Right hindlimb (tissue), 1 donor: ENCODE measurements at places on chromosomes 12 and 14.

DNA sequence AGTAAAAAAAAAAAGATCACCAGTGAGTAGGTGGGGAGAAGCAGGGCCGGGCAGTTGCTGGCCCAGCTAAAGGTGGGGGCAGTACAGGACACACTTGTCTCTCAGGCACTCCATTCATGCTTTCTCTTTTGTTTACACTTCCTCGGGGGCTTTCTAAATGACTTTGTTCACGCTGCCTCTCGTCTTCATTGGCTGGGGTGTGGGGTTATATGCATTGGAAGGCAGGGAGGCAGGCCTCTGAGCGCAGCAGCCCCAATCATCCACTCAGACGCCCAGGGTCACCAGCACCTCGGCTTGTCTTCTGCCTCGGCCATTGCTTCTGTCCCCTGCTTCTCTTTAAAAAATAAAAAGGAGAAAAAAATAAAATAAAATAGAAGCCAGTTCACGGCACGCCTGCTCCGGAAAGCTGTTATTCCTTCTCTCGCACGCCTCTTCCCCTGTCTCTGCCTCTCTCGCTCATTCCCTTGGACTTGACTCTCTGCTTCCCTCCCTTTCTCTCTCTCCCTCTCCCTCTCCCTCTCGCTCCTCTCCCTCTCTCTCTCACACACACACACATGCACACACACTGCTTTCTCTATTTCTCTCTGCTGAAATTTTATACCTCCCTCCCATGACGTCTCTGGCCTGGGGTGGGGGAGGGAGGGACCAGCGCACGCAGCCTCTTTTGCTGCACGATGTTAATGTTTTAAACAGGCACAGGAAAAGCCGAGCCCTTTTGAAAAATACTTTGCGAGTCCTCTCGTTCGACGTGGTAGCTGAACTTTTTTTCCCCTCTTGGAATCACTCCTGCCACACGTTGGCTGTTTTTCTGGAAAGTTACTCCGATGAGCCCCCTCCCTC lies at the start of gene TGFB3:
Gene TGFB3, minus strand, starts transcription at position 570 of the 840 bp plus-strand sequence. CDS start 1,102 bp downstream, outside the sequence.
- peak; percentile 96 for DNase-seq

DNA sequence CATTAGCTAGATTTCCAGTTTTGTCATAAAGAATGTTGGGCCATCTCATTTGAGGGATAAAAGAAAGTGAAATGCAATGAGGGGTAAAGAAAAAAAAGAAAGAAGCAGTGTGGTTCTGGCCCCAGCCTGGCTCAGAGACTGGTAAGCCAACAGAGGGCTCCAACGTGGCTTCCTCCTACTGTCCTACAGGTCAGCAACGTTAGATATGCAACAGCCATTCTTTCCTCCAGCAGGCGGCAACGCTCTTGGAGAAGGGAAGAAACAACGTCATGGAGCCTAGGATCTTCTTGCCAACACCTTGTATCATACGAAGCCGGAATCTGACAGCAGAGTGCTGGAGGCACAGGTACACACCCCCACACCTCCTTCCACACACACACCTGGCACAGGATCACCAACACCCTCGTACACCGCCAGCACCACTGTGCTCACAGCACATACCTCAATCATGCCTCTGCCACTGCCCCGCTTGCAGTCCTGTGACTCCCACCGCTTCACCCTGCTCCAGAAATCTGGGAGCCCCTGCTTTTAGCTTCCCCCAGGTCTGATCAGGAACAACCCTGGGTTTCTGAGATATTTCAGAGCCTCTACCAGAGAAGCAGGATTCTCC lies 102.8 kb downstream of the RPAP3 start:
- no peak for DNase-seq

DNA sequence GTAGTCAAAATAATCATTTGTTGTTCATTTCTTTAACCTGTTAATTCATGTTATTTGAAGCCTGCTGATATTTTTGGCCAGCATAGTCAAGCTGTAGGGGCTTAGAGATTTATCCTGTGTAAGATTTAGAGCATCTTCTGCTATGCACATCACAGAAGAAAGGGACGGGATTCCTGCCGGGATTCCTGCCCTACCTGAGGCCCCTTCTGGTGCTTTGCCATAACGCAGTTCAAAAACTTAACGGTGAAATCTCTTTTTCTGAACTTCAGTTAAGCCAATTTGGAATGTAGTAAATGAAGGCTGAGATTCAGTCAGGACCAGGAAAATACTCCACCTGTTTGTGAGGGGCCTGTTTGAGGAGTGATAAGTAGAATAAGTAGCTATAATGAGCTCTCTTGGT lies 50.7 kb upstream of the TMEM260 start:
- no peak for DNase-seq

DNA sequence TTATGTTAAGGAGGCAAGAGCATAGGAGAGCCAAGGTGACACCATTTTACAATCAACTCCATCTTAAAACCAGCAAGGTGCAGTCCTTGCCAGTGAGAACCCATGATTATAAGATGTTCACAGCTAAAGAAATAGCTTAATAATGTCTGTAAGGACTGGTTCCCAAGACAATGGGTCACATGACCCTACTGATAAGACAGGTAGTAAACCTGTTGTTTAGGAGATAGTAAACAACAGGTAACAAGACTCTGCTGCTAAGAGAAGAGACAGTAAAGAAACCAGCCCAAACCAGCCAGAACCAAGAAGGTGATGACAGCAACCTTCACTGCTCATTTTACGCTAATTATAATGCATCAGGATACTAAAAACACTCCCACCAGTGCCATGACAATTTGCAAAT lies 23.2 kb upstream of the BCAT1 start:
- no peak for DNase-seq

- peak; percentile 63 for DNase-seq
These were observed 49.7 kb downstream of the CYP46A1 start for GRCh38 chr14:99733540-99734405.

GRCh38 chr12:93895089-93895445 lies 217.9 kb downstream of the CRADD start:
- no peak for DNase-seq

DNA sequence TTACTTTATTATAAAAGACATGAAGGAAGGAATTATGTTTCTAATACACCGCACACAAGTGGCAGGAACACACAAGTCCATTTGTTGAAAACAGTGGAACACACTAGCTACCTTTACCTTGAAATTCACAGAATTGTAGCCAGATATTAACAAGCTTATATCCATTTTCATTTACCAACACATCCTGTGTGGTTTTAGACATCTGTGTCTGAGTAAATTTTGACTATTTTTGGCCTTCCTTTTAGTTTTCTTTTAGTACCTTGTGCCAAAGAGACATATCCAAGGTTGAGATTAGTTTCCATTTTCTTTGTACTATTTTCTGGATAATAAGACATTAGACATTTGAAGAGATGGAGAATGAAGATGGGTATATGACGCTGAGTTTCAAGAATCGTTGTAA lies at the start of gene KLRF2:
Gene KLRF2, plus strand, starts transcription at position 244 of the 400 bp plus-strand sequence. Its CDS starts 107 bp downstream, at position 351.
- DNase-seq, result no peak

DNA sequence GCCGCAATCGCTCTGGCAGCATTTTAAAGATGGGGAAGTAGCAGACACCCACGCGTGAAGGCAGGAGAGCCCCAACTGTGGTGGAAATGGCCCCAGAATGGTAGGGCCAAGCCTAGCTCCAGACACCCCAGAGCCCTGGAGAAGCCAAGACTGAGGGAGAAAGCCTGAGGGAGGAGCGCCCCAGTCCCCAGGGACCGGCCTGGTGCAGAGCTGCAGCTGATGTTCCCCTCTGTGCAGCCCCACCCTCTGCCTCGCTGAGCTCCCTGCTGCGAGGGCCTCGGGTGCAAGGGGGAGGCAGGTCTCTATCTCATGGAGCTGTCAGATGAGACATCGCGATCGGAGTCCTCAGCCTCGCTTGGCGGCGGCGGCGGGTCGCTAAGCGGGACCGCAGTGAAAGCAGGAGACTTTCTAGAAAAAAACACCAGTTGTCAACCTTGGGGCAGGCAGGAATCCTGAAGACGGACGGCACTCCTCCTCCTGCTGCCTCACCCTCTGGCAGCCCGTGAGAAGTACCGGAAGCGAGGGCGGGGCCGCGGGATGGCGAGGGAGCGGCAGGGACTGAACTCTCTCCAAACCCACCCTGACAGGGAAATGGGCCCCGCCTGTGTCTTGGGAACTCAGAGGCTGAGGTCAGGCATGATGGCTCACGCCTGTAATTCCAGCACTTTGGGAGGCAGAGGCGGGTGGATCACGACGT lies 6.0 kb downstream of the GAPDH start:
- DNase-seq, result peak; percentile 92

- DNase-seq, result no peak
These were observed 7.3 kb downstream of the PLD4 start for GRCh38 chr14:104931771-104932675.

- DNase-seq, result no peak
These were observed 802.7 kb downstream of the SLC16A7 start for GRCh38 chr12:60398547-60398946.

DNA sequence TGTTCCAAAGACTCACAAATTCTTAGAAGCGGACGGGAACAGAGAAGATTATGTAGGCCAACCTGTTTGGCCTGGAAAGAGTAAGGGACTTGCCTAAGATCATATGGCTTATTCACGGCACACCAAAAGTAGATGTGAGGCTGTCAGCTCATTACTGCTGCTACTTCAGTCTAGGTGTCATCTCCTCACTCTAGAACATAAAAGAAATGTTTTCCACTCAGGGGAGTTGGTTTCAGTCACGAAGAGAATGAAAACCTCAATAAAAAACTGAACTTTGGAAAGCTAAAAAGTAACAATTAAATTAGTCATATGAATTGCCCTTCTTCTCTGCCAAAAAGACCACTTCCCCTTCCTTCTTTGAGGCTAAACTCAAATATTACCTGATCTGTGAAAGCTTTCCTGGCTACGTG lies 658 bp upstream of the CEP128 start:
- no peak for DNase-seq

GRCh38 chr12:119687879-119688278 lies 19.9 kb downstream of the PRKAB1 start:
- DNase-seq, result no peak
